ENCODE measurements at places on chromosomes 7 and 10. TPM values are rescaled to one million over a fixed set of nuclear protein-coding genes. Genes with fewer than 3 reads are reported as not detected.

TEX36 gene
- not detected for total RNA-seq

HOXA9 gene
- 18.0 TPM for total RNA-seq

PON1 gene
- total RNA-seq = not detected

SRRM3 gene
- total RNA-seq = 0.95 TPM

DNAH11 gene
- total RNA-seq = 0.15 TPM

TMEM140 gene
- 7.4 TPM for total RNA-seq

GJD4 gene
- not detected for total RNA-seq

MLXIPL gene
- 23.3 TPM for total RNA-seq

- peak; percentile 39 for DNase-seq
These were observed at the start of gene PLXDC2 for GRCh38 chr10:19816411-19817230. Gene PLXDC2 (plus strand): TSS chr10:19816432.

- no peak for DNase-seq
These were observed 58.6 kb downstream of the CCNY start for GRCh38 chr10:35394934-35395333.

DNA sequence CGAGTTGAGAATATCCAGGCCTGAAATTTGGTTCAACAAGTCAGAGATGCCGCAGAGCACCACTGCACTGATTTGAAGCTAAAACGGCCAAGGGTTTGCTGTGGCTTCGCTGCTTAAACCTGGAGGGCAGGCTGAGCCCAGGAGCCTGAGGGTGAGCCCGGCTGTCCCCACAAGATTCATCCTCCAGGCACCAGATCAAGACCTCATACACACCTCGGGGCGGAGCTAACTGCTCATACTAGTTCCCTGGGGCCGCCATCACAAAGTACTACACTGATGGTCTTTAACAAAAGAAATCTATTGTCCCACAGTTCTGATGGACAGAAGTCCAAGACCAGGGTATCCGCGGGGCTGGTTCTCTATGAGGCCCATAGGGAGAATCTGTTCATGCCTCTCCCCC, 16.9 kb upstream of the TRIM56 start:
- no peak for DNase-seq

DNA sequence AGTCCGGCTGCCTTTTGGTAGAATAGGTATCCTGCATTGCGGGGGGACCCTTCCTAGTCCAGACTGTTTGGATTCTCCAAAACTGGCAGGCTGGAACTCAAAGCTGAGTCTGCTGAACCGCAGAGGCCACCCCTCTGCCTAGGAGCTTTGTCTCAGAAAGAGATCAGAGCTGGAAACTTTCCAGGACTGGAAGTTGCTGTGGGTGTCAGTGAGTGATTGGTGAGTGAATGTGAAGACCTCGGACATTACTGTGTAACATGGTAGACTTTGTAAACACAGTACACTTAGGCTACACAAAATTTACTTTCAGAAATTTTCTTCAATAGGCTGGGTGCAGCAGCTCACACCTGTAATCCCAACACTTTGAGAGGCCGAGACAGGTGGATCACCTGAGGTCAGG, 103.8 kb downstream of the DNAJC1 start:
- no peak for DNase-seq

DNA sequence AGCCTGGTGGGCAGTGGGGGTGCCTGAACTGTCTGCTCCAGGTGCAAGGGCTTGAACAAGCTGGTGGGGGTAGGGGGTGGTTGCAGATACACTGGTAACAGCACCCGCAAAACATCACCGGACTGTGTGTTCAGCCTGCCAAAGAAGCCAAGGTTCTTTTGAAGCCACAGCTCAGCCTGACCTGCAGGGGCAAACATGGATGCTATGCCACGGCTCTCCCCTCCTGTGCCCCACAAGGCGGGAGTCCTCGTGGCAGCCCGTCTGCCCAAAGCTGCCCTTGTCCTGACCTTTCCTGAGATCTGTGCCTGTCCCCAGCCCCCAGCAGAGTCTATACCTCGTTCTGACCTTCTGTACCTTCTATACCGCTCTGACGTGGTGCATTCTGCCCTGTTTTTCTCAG, 285.7 kb downstream of the GLRX3 start:
- no peak for DNase-seq

GRCh38 chr7:34749446-34749845, 91.4 kb downstream of the NPSR1 start:
- no peak for DNase-seq

DNA sequence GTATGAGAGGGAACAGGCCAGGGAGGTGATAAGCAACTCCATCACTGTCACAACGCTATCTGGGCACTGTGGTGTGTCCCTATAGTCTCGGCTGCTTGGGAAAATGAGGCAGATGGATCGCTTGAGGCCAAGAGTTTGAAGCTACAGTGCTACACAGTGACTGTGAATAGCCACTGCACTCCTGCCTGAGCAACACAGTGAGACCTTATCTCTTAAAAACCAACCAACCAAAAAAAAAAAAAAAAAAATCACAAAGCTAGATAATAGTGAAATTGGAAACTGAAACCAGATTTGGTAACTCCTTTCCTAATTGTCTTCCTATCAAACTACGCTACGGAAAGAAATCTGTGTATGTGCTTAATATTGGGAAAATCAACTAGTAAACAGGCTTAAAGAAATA, 14.1 kb downstream of the MICU1 start:
- no peak for DNase-seq

- no peak for DNase-seq
These were observed 183.1 kb downstream of the CHN2 start for GRCh38 chr7:29377718-29378117.

DNA sequence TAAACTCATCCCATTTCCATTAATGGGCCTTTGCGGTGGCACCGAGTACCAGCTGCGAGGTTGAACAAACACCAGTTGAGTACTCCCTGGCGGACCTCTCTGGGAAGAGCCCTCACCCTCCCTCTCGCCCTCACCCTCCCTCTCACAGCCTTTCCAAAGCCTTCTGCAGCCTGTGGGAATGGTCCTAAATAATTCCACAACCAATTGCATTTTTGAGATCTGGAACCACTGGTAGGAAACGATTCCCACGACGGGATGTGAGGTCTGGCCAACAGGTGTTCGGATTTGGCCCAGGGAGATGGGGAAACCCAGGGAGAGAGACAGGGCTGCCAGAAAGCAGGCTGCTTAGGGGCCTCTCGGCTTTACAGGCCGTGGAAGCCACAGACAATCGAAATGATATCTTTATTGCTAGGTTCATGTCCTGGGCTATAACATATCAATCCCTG, 5.3 kb downstream of the PTF1A start:
- no peak for DNase-seq

GRCh38 chr7:30852308-30852684, 59.4 kb upstream of the AQP1 start:
- DNase-seq = no peak

DNA sequence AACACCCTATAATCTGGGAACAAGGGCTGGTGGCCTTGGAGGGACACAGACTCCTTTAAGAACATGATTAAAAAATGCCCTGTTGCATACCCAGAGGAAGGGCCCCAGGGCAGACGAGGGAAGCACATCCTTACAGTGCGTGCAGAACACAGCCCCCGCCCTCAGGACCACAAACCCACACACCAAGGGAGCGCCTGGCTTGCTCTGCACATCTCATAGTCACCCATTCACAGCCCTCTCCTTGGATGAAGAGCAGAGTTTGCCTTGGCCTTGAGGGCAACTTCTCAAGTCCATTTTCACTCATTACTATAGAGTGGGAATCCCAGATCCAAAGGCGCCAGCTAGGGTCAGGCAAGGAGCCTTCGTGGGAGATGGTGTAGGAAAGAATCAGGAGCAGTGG, 6.3 kb upstream of the VSIR start:
- DNase-seq = no peak

DNA sequence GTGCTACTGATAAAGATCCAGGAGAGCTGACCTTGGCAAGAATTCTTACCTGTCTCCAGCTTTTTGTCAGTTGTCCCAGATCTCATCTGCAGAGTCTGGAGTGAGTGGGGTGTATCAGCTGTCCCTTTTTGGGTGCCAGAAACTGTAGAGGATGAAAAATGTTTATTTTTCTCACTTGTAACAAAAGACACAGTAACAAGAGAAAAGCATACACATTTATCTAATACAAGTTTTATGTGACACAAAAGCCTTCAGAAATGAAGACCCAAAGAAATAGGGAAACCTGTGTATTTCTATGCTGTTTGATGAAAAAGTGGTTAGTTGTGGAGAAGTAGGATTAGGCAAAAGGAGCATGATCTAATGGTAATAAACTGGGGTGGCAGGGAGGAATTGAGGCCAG, 58.5 kb upstream of the NPVF start:
- no peak for DNase-seq

Data from left colon (tissue), 2 donors.